8988T (cell line): ENCODE measurements at places on chromosomes 2 and 18.

- no peak for DNase-seq
Measured at GRCh38 chr2:126889496-126890135, 9.1 kb upstream of the TEX51 start.

DNA sequence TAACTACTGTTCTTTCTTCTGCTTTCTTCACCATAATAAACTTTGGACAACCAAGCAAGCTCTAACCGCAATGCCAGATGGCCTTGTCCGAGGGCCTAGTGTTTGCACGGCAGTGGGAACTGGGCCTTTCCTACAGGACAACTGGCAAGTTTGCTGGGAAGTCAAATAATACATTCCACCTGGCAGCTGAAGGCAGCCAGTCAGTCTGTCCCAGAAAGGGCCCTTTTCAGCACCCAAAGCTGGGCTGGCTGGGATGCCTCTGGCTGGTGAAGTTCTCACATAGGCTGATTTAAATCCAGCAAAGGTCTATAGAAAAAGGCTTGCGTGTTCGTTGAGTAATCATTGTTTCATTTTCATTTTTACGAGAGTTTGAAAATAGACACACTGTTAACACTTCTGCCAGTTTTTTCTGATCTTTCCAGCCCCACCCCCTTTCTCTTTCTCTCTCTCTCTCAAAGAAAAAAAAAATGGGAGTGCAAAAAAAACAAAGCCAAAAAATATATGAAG is 110.0 kb upstream of the EPAS1 start:
- no peak for DNase-seq

DNA sequence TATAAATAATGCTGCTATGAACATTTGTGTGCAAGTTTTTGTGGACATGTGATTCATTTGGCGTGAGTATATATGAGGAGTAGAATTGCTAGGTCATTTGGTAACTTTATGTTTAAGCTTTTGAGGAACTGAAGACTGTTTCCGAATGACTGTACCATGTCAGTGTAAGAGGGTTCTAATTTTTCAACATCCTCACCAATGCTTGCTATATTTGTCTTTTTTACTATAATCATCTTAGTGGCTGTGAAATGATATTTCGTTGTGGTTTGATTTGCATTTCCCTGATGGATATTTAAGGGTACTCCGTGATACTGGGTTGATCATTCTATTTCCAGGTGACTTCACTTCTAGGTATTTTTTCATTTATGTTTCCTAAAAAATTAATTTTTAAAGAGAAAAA is 241.1 kb downstream of the BCL2 start:
- no peak for DNase-seq

- no peak for DNase-seq
Measured at GRCh38 chr2:100857915-100858314, 38.0 kb downstream of the NPAS2 start.

- no peak for DNase-seq
Measured at GRCh38 chr2:241550616-241551580, 7.6 kb upstream of the BOK start.

DNA sequence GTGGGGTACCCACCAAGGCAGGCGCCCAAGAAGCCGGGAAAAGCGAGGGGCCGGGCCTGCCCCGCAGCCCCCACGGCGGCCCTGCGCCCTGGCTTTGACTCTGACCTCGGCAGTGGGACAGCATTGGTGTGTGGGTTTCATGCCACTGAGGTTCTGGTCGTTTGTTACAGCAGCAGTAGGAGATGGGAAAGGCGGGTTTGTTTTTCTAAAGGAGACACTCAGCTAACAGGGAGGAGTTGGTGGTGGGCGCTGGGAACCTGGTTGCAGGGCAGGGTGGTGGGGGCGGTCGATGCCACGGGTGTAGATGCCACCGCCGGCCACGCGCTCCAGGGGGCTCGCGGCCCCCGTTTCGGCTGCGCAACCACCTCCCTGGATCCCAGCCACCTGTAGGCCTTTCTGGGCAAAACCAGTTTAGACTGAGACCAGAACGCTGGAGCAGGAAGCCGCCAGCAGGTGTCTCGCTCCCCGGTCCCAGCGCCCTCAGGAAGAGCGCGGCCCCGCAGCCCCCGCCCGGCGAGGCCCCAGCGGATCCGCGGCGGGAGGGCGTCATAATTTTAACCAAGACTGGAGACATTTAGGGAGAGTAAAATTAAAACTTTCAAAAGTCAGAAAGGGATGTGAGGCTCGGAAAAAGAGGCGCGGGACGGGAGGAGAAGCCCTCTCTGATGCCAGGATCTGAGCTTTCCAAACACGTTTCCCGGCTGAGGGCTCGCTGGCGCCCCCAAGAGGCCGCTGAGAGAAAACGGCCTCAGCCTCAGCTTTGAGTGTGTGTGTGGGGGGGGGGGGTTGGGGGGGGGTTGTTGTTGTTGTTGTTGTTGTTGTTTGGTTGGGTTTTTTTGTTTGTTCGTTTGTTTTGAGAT is 17.4 kb downstream of the CIDEA start:
- peak; percentile 88 for DNase-seq

DNA sequence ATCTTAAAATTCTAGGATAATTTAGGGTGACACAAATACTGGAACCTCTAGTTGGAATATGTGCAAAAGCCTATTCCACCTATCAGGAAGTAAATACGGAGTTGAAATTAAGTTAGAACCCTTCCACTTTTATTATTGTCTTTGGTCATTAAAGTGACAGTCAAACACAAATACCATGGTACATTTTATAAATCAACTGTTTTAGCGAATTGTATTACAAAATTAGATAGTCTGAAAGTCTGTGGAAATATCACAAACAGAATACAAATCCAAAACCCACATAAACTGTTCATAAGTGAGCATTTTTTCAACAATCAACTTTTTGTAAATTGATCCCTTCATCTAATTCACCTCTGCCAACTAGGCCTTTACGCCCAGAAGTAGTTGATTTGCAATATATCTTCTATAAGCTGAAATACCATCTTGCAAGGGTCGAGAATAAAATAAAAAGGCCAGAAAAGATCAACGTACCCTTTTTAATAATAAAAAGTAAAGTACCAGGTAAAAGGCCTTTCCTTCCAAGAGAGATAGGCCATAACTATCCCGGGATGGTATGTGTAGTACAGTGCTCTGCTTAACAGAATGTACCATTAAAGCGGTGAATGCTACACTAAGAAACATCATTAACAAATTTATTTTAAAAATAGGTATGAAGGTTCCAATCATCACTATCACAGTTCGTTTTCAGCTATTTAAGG is 1.3 kb downstream of the USP34 start:
- no peak for DNase-seq
